ENCODE measurements at places on chromosomes 7 and 10. TPM values are rescaled to one million over a fixed set of nuclear protein-coding genes. Genes with fewer than 3 reads are reported as not detected.

GRCh38 chr10:69956741-69957230 lies 95.9 kb upstream of the MACROH2A2 start:
- DNase-seq = no peak

GRCh38 chr10:51654918-51655317 lies 44.5 kb downstream of the CSTF2T start:
- DNase-seq = no peak

DNA sequence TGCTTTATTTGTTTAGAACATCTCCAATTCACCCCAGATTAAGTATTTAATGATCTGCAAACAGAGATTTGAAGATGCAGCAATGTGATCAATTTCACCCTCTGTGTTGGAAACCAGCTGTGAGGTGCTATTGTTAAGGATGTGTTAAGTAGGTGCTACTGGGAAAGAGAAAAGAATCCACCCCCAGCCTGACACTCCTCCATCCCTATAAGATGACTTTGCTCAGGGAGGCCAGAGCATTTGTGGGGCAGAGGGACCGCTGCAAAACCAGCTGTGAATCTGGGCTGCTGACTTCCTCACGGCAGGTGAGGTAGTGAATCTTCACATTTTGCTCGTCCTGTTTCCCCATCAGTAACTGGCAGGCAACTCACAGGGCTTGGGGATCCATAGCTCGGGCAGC lies 297.5 kb downstream of the GFRA1 start:
- no peak for DNase-seq

DNA sequence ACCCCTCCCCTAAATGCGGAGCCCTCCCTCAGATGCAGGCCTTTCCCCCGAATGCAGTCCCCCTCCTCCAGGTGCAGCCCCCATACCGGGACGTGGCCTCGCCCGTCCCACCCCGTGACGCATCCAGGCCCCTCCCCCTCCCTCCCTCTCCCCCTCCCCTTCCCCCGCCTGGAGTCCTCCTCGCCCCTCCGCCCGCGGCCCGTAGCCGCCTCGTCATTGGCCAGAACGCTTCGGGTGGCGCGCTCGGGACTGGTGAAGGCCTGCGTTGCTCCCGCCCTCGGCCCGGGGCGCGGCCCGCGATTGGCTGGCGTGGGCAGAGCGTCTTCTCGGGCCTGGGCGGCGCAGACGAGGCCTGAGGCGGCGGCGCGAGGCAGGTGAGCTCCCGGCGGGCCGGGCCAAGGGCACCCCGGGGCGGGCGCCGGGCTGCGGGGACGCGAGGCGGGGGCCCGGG lies 16.0 kb upstream of the SUN1 start:
- peak; percentile 99 for DNase-seq

DNA sequence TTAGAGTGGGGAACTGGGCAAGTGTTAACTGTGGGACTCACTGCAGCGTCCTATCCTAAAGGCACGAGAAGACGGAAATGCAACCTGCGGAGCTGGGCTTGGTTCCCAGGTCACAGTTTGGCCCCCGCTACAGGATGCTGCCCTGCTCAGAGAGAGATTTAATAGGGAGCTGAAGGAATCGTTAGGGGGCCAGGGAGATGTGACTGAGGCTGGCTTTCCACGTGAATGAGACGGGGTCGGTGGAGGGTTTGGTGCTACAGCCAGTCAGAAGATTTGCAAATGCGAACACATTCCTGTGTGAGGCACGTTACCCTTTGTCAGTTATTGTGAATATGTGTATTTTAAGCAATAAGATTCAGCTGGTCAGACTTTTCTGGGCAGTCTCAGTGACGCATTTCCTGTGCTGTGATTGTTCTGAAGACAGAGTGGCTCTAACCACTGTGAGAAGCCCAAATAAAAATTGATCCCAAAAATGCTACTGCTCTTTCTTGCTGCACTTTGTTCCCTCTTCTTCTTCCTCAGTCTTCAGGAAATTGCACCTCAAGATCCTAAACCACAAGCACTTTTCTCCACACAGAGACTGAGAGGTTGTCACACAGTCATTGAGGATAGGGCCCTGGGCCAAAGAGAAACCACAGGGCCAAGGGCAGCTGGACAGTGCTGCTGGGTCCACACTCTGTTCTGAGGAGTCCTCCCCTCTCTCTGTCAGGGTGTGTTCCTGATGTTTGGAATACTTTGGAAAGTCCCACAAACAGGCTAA lies 21.2 kb downstream of the CYP17A1 start:
- DNase-seq = peak; percentile 80

- DNase-seq = no peak
These were observed 6.0 kb downstream of the MBLAC1 start for GRCh38 chr7:100132697-100133151.

STK17A gene
- 19.3 TPM for polyA plus RNA-seq

Measured in aorta (tissue), 5 donors.